Motor neuron (in vitro differentiated cells): ENCODE measurements at places on chromosomes 16 and 17.

- ATAC-seq: no peak
Observed at GRCh38 chr17:8835631-8836364, 31.7 kb downstream of the PIK3R6 start.

DNA sequence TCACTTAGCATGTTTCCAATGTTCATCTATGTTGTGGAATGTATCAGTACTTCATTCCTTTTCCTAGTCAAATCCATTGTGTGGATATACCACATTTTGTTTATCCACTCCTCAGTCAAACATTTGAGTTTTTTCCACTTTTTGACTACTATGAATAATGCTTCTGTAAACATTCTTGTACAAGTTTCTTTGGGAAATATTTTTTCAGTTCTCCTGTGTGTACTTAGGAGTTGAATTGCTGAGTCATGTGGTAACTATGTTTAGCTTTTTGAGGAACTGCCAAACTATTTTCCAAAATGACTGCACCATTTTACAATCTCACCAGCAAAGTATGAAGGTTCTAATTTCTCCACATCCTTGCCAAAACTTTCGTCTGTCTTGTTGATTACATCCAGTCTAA, 223.7 kb upstream of the AXIN2 start:
- peak; percentile 59 for ATAC-seq

DNA sequence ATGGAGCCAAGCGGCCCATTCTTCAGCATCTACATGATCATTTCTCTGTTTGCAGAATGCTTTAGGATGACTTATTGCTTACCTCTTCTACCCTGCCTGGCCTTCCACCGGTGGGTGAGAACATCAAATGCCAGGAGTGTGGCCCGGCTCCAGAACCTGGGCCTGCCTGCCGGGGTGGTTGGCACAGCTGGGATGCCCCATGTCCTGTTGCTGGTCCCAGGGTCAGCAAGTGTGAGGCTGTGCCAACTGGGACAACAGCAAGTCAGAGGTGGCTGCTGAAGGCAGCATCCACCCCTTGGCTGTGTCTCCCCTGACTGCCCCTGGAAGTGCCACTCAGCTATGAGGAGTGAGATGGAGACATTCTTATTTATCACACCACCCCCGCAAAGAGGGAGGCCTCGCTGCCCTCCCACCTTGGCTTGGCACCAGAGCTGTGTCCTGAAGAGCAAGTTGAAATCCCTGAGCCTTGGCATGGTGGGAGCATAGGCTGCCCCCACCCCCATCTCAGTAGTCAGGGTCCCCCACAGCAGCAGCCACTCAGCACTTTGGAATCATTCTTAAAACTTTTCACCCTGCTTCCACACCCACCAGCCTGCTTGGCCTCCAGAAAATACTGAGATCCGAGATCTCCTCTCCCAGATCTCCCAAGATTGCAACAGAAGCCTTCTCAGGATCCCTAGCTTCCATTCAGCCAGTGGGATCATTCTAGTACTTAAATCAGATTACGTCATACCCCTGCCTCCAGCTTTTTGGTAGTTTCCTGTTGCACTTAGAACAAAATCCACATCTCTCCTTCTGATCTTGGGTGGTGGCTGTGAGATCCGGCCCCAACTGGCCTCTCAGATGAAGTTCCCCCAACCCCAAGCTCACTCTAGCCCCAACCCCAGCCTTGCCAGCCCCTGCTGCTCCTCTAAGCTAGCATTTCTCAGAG, 127.5 kb downstream of the SOCS1 start:
- no peak for ATAC-seq

GRCh38 chr17:66275651-66276050, 26.8 kb upstream of the PRKCA start:
- peak; percentile 96 for ATAC-seq

GRCh38 chr16:87045466-87046216, 271.6 kb downstream of the C16orf95 start:
- no peak for ATAC-seq

GRCh38 chr17:75927286-75927922, 13.4 kb downstream of the FBF1 start:
- ATAC-seq: no peak

DNA sequence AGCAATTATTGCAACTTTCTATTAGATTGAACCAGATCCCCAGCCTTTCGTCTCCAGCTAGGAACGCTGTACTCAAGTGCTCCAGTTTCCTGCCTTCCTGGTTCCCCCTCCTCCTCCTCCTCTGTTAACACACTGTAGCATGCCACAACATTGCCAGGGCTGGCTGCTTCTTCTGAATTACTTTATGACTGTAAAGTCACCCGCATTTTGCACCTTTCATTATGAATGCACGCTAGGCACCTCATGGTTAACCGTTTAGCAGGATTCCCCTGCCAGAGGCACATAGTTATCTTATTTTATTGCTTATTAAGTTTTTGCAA, 4.5 kb downstream of the ZNF423 start:
- no peak for ATAC-seq

GRCh38 chr16:73192232-73192894, 144.4 kb upstream of the ZFHX3 start:
- no peak for ATAC-seq

DNA sequence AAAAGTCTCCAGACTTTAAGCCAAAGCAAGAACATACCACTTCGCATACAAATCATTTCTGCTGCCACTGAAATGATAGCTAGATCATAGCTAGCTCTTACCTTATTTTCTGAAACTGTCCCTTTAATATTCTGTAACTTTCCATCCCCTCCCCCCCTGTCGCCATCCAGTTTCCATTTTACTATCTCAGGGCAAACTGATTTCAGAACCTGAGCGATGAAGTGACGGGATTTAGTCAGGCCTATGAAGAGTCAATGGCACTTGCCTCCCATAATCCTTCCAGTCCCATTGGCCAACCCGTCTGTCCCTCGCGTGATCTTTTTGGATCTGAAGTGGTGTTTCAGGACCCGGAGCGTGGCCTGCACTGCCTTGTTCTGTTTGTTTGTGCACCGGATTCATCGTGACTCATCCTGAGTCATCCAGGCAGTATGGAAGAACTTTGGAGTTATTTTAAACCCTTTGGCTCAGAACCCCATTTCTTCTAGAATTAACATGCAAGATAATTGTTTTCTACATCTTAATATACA, 199.8 kb upstream of the CHMP6 start:
- peak; percentile 46 for ATAC-seq

GRCh38 chr17:45225964-45226530, 4.4 kb downstream of the FMNL1 start:
- no peak for ATAC-seq

DNA sequence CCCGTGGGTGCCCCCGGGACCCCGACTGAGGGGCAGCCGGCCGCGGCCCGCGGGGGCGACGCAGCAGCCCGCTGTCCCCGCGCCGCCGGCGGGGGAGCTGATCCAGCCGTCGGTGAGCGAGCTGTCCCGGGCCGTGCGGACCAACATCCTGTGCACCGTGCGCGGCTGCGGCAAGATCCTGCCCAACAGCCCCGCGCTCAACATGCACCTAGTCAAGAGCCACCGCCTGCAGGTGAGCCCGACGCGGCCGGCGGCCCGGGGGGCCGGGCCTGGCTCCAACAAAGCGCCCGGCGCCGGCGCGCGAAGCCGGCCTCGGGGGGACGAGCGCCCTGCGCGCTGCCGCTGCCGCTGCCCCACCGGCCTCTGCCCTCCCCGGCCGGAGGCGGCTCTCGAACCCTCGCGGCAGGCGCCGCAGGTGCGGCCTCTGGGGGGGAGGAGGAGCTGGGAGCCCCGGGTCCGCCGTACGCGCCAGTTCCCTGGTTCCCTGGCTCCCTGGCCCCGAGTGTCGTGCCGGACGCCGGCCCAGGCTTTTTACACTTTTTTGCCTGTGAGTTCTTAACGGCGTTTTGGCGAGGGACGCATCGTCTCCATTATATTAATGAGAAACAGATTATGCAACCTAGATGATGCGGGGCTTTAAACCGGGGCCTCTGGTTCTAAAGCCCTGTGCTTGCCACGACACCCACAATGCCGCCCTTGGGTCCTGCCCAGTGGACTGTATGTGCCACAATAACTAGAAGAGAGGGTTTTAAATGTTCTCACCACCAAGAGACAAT, 521 bp downstream of the ATMIN start:
- ATAC-seq: peak; percentile 71

DNA sequence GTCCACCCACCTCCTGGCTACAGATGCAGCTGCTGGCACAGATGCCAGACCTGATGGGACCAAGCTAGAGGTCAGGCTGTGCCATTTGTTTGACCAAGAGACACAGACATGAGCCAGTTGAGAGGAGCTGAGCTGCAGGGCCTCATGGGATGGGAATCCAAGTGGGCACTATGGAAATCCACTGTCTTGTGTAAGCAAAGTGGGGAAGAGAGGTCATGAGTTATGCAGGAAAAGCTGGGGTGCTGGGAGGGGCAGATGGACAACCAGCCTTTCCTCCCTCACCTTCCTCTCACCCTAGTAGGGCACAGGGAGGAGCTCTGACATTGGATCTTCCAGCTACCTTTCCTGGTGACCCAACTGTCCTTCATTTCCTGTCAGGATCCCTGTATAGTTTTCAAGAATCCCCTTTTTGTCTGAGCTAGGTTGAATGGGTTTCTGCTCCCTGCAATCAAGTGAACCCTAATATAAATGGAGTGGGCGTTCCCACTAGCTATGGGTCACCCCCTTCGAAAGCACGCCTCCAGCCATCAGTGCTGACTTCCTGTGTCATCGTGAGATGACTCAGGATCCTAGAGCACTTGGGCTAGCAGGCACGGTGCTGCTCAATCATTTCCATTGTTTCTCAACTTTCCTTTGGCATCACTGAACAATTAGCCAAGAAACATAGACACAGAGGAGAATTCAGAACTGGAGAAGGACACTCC, 13.6 kb downstream of the ATPAF2 start:
- no peak for ATAC-seq

DNA sequence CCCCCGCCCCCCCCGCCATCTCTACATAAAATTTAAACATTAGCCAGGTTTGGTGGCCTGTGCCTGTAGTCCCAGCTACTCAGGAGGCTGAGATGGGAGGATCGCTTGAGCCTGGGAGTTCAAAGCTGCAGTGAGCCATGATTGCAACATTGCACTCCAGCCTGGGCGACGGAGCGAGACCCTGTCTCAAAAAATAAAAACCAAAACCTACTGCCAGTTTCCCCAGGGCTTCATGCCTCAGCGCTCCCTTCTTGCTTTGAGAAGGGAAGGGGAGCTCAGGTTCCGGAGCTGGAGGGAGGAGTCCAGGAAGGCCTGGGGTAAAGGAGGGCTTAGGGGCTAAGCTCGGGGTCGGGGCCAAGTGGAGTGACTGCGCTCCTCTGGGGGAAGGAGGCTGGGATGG, 20.5 kb downstream of the PLCD3 start:
- ATAC-seq: no peak

DNA sequence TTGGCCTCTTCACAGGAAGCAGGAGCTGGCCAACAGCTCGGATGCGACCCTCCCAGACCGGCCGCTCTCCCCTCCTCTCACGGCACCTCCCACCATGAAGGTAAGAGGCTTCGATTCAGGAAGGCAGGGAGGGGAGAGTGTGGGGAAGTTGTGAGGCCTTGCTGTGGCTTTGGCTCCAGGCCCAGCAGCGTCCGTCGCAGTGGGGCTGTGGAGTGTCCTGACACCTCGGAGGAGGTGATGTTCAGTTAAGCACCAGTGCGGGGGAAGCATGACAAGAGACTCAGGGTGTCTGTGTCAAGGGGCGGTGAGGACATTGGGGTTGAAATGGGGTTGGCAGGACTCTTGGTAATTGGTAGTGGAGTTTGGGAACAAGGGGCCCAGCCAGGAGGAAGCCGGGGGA, 109.0 kb downstream of the RAP1GAP2 start:
- ATAC-seq: no peak

GRCh38 chr16:616733-617586, 13.8 kb upstream of the WFIKKN1 start:
- no peak for ATAC-seq

- no peak for ATAC-seq
Observed at GRCh38 chr17:13593757-13594156, 8.0 kb downstream of the HS3ST3A1 start.

DNA sequence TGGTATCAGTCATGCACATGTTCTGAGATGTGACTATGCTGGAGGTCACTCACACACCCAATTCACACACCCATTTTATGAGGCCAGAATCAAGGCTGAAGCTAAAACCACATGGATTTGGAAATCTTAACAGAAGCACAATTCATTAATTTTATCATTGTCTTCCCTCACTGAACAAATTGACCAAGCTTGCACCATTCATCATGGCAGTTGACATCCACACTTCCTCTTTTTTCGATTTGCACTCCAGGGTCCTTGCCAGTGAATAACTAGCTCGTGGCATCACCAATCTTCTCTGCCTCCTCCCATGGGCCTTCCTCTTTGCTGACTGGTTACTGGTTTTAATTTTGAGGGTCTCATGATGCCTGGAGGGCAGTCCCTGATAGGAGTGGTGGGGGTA, 123.0 kb upstream of the ASIC2 start:
- ATAC-seq: no peak

DNA sequence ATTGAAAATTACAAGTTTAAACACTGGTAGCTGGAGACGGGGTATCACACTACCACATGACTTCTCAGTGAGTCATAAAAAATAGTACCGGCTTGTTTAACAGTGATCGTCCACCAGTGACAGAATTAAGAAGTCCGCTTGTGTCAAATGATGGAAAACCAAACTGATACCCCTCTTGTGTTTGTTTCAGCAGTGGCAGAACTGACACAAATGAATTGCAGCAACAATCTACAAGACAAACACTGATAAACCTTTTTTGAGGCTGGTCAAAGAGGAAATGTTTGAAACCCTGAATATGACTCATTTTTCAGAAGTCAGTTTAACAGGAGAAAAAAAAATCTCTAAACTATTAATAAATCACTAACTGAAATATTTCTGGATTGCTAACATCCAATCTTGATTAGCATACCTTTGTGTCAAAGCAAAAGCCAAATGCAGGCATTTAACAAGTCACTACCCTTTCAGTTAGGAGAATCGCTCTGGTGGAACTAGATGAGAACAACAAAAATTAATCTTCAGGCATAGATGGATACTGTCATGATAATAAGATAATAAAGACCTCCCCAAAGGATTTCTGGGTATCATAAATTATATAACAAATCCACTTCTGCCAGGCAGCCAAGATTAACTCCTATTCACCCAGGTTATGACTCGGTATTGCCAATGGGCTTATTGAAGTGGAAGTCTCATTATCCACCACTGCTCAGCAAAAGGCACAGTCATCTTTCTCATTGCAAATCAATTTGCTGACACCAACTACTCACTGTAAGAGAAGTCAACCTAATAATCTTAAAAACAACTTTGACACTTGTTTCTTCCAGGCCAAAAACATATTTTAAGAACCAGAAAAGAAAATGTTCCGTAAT, 20.8 kb downstream of the DCUN1D3 start:
- peak; percentile 79 for ATAC-seq

DNA sequence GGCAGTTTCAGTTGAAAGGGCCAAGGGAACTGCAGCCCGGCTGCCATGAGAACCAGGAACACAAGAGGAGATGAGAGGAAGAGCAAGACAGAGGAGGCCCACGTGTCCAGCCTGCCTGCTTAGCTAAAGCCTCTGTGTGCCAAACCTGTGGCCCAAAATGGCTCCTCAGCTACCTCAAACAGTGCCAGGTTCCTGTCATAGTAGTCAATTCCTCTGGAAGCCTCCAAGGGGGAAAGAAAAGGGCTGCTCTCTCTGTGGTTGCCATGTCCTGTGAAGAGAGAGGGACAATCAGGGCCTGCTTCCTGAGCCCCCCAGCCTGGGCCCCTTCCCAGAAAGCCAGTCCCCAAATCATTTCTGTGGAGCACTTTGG, 5.2 kb downstream of the SLC12A4 start:
- ATAC-seq: no peak
